T-cell (primary cell): ENCODE measurements at places on chromosomes 6 and 20. TPM values are rescaled to one million over a fixed set of nuclear protein-coding genes. Genes with fewer than 3 reads are reported as not detected.

Gene MUC21
- not detected for total RNA-seq

DNA sequence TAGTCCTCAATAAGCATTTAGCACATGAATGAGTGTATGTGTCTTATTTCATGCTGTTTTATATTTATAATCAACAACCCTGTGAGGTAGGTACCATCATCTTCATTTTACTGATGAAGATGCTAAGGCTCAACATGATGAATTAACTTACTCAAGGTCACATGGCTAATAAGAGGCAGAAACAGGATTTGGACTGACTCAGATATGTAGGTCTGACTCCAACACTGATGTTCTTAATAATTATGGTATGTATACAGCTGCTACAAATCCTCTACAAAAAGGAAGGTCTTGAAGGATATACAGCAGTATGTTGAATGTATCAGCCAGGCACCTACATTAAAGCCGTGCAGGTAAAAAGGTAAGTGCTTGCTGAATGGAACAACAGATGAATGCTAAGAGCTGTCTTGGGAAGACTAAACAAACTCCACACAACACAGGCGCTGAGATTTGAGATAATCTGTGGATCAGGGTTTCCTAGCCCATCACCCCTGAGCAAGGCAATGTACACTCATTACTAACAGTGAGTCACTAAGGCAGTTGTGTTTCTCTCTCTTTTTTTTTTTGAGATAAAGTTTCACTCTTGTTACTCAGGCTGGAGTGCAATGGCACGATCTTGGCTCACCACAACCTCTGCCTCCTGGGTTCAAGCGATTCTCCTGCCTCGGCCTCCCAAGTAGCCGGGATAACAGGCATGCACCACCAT is 31.9 kb downstream of the TTI1 start:
- DNase-seq = no peak

DNA sequence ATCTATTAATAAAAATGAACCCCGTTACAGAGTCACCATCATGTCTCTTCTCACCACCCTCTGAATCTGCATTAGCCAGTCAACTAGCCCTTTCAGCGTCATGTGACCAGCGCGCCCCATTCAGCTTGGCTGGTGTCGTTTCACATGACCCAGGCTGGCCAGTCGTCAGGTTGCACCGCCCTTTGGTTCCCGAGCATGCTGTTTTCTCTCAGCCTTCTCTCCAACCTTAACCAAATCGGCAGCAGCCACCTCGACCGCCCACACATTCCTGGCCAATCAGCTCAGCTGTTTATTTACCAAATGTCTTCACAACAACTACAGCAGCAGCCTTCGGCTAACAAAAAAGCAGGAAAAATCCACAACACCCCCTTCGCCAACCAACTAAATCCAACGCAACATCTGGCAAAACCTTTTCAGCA is 5.6 kb downstream of the SRSF3 start:
- peak; percentile 51 for DNase-seq

- no peak for DNase-seq
These were observed 280.0 kb downstream of the ARHGAP18 start for GRCh38 chr6:129429956-129430355.

DNA sequence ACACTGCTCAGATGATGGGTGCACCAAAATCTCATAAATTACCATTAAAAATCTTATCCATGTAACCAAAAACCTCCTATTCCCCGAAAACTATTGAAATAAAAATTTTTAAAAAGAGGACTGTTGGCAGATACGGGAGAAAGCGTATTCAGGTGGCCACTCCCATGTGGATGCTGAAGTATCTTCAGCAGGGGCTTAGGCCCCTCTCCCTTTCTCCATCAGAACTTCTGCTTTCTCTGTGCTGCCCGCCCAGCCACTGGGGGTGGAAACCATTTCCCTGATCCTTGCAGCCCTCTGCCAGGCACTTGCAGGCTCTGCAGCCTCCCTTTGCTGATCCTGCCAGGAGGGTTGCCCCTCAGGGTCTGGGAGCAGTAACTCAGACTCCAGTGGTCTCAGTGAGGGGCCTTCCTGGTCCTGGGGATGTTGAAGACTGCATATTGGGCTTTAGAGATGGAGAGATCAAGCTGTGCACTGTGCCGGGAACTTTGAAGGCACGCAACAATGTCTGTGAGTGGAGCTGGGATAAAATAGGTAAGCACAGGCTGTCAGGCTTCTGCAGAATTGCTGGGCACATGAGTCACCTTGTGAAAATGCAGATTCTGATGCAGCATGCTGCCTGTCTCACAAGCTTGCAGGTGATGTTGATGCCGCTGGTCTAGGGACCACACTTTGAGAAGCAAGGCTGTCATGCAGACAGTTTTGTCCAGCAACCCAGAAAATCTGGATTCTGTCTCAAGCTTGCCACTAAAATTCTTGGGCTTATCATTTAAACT is 59.6 kb downstream of the SLC24A3 start:
- no peak for DNase-seq

DNA sequence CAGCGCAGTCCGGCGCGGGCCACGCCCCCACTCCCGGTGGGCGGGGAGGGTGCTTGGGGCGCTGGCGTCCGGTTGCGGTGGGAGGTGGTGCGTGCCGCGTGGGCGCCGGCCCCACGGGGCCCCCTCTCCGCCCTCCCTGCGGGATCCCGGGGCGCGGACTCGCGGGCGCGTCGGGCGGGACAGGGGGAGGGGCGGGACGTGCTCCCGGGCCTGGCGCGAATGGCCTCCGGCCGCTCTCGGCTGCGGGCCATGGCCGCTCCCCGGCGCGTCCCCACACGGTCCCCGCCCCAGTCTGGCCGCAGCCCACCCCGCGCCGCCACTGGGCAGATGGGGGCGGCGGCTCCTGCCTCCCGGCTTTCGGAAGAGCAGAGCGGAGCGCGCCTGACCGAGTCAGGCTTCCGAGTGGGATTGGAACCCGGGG is 771 bp upstream of the PPP1R3G start:
- no peak for DNase-seq

DNA sequence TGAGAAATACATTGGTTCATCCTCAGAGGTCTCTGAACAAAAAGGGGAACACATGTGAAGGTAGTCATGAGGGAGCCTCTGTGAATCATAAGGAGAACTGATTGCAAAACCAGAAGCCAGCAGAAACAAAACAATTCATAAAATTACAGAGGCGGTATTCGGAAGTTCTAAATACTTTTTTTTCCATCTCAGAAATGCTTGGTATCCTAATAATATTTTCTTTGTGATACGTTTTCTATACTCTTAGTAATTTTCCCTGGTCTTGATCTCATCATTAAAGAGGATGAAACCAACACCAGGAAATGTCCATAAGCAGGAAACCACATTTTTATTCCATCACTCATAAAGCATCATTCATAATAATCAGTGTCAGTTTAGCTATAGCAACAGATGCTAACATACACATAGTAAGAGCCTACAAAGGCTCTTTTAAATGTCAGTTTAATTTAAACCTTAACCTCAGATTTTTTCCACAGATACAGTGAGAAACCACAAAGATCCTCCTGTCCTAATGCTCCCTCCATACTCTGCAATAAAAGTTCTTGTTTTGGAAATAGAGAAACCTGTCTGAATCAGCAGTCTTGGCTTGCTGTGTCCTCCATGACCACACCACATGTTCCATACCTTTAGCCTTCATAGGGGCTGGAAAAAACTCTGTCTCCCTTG is 29.2 kb downstream of the SGK1 start:
- no peak for DNase-seq

DNA sequence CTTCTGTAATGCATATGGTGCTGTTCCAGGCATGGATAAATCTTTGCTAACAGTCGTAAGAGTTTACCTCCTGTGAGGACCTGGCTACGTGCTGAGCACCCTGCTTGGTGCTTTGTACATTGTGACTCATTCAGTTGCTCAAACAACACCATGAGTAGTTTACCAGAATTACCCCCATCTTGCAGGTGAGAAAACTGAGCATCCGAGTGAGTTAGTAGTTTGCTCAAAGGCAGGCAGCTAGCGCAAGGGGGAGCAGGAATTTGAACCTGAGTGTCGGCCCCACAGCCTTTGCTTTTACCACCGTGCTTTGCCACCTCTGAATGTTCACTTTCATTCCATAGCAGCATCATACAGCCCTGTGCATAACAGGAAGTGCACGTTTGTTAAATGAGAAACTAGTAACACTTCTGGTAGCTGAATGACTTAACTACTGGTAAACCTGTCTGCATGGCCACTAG is 121.9 kb downstream of the MTHFD1L start:
- peak; percentile 6 for DNase-seq

GRCh38 chr6:63565727-63566596 is 6.3 kb upstream of the LOC128125822 start:
- no peak for DNase-seq

Gene GDAP1L1
- not detected for total RNA-seq

DNA sequence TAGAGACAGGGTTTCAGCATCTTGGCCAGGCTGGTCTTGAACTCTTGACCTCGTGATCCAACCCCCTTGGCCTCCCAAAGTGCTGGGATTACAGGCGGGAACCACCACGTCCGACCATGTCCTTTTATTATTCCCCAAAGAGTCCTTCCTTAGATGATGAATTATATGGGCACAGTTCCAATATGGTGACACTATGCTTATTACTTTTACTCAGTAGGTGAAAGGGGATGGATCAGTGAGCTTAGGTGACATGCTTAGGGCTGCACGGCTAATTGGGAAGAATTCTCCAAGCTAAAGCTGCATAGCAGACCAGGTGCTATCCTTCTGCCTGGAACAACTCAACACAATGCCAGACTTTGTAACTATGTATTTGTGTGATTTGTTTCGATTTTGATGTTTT is 38.2 kb upstream of the TFAP2C start:
- no peak for DNase-seq

GRCh38 chr6:46509063-46509462 is 17.8 kb upstream of the RCAN2 start:
- DNase-seq = no peak

Gene STMND1
- total RNA-seq = not detected

DNA sequence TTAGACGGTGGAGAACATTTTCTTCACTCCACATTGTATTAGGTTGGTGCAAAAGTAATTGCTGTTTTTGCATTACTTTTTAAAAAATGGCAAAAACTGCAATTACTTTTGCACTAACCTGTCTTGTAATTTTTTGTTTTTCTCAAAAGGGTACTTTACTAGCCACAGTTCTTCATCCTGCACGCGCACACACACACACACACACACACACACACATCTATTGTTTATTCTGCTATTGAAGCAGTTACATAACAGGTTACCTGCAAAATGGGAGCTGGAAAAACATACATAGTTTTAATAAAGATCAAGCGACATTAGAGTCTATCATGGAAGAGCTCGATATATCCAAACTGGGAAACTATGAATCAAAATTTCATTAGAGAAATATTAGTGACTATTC is 235.2 kb downstream of the SIM1 start:
- no peak for DNase-seq

- no peak for DNase-seq
These were observed 215.4 kb upstream of the CCN2 start for GRCh38 chr6:132166526-132167051.
